Activated CD4-positive, alpha-beta T cell treated with anti-CD3 and anti-CD28 coated beads for 36 hours (primary cell): ENCODE measurements at places on chromosomes 7 and 10. TPM values are rescaled to one million over a fixed set of nuclear protein-coding genes. Genes with fewer than 3 reads are reported as not detected.

GRCh38 chr7:90246171-90246570 is 1.2 kb downstream of the CFAP69 start:
- no peak for DNase-seq
- peaks cover 16% of the 10 kb centered on the region for H3K4me1 ChIP-seq
- H3K36me3 ChIP-seq, result no peaks in the 10 kb centered on the region
- H3K27ac ChIP-seq, result no peak overlapping the region
- H3K27me3 ChIP-seq, result peaks cover 37% of the 10 kb centered on the region

CADPS2 gene
- total RNA-seq, result not detected

DNA sequence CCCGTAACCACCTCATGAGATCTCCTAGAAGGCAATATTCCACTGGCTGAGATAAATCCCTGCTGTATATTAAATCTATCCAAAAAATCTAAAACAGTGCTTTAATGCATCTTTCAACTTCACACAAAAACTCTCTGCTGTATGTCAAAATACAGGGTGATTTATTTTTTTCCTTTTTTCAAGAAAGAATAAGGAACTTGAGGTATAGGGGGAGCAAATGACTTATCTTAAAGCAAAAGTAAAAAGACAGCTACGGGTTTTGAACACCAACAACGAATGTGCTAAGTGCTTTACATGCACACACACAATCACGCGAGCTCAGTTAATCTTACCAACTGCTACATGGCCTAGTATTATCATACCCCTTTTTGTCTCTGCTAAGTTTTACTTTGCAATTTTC is 168.9 kb upstream of the PHF14 start:
- DNase-seq, result no peak
- H3K27ac ChIP-seq, result no peak overlapping the region
- no peaks in the 10 kb centered on the region for H3K36me3 ChIP-seq

GRCh38 chr7:134878746-134879357 is 99.4 kb downstream of the CALD1 start:
- H3K36me3 ChIP-seq, result no peaks in the 10 kb centered on the region
- DNase-seq, result no peak
- no peak overlapping the region for H3K4me3 ChIP-seq
- H3K4me1 ChIP-seq, result no peaks in the 10 kb centered on the region
- H3K27ac ChIP-seq, result no peak overlapping the region
